ENCODE measurements at places on chromosomes 12 and 14.

GRCh38 chr12:20376984-20377383 is 8.6 kb downstream of the PDE3A start:
- no peak for DNase-seq

- DNase-seq: no peak
These were observed 13.2 kb downstream of the XRCC3 start for GRCh38 chr14:103702095-103702494.

DNA sequence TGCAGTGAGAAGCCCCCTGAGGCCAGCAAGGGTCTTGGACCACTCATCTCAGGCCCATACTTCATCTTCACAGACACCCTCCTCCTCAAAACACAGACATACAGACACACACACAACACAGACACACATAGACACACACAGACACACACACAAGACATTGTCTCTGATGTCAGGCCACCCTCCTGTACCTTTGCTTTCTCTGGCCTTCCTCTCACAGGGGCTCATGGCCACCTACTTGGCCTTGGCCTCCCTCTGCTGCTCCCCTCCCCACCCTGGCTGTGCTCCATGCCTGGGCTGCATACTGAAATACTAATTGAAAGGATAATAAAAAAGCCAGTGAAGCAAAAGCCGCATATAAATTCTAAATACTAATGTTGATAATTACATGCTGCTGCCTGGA is 1.6 kb upstream of the SYNDIG1L start:
- DNase-seq: no peak

GRCh38 chr12:95463050-95463449 is 10.9 kb upstream of the METAP2 start:
- DNase-seq: no peak

DNA sequence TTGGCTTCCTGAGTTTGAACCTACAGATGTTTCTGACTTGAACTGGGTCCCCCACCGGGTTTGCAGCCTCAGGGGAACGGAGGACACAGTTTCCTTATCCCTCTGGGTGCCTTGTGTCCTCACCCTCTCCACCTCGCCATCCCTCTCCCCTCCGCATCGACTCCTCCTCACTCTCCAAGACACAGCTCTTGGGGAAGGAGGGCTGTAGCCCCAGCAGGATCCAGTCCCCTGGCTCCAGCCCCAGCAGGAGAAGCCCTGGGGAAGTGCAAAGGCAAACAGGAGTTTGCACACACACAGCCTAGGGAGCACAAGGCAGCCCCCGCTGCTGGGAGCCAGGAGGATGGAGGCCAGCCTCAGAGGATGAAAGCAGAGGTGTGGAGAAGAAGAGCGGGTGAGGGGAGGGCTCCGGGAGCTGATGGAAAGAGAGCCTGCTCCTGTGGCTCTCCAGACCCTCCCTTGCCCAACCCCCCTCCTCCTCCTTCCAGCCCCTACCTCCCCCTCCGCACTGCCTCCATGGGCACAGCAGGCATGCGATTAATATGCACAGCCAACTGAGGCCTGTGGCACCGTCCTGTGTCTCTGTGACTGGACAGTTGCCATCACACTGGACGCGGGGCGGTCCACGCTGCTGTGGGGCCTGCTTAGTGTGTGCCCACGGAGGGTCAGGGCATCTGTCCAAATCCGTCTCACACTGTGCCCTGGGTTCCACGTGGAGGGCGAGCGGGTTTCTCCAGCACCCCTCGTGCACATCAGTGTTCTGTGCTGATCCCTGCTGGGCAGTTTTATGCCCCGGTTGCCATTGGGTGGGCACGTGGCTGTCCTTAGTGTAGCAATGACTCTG is 193.7 kb upstream of the DIO3 start:
- no peak for DNase-seq

DNA sequence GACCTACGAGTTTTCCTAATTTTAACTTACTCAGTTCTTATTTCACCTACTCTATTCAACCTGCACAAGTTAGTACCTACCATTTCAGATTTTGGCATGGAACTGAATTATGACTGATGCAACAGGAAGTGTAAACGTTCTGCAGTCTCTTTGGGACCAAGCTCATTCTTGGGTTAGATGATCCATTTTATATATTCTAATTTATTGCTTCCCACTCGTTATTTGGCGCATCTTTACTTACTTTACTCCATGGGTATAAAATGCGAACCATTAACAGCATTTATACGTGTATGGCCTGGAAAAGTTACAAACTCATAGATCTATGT is 1.0 kb upstream of the EML1 start:
- no peak for DNase-seq

- no peak for DNase-seq
These were observed 1.1 kb upstream of the CLEC2D start for GRCh38 chr12:9668161-9669018.

- DNase-seq: no peak
These were observed 5.0 kb downstream of the GAPDH start for GRCh38 chr12:6539314-6539682.

- no peak for DNase-seq
These were observed 23.0 kb downstream of the KLRK1 start for GRCh38 chr12:10366875-10367274.
